ENCODE measurements at places on chromosomes 13 and 19.

- DNase-seq: no peak
These were observed 2529.3 kb upstream of the PCDH20 start for GRCh38 chr13:63944911-63945310.

- no peak for DNase-seq
These were observed 4.2 kb downstream of the C5AR1 start for GRCh38 chr19:47313754-47314295.

DNA sequence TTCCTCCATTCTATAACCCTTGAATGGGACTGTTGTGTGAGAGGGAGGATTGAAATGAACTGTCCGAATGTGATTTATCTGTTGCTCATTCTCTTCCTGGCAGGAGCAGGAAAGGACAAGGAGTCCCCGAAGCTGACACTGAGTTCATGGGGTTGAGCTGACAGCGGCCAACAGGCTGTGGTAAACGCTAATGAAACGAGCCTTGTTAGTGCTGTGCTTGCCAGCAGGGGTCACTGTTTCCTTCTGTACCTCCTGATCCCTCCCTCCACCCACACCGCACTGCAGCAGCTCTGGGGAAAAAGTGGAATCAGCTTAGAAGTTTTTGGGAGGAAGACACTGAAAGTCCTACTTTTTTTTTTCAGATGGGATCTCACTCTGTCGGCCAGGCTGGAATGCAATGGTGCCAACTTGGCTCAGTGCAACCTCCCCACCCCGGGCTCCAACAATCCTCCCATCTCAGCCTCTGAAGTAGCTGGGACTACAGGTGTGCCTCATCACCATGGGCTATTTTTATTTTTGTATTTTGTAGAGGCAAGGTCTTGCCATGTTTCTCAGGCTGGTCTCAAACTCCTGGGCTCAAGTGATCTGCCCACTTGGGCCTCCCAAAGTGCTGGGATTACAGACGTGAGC, 6.7 kb upstream of the ZNF761 start:
- no peak for DNase-seq

GRCh38 chr13:97855570-97856303, 97.7 kb upstream of the IPO5 start:
- DNase-seq: no peak

DNA sequence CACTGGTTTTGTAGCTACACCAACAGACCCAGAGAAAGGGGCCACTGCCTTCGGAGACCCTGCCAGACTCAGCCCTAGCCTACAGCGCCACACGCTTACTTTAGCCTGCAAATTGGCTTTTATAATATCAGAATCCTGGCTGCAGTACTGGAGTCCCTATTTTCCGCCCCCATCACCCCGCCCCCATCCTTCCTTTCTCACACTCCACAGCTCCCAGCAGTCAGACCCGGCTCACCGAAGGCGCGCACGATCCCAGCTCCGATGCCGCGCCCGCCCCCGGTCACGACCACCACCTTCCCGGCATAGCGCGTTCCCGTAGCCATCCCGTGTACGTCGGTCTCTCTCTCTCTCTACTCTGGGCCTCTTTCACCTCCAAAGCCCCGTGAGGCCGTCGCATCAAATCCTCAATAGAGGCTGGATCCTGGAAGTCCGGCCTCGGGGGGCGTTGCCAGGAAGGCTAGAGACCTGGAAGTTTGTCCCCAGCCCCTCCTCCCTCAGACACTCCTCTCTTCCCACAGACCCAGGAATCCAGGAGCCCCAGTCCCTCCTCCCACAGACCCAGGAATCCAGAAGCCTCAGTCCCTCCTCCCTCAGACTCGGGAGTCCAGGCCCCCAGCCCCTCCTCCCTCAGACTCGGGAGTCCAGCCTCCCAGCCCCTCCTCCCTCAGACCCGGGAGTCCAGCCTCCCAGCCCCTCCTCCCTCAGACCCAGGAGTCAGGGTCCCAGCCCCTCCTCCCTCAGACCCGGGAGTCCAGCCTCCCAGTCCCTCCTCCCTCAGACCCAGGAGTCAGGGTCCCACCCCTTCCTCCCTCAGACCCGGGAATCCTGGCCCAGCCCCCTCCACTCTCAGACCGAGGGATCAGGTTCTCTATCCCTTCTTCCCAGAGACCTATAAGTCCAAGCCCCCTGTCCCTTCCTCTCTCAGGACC, at the start of gene HSD17B14:
Gene HSD17B14 (minus strand): TSS at position 403 of the 929 bp plus-strand sequence. CDS start 80 bp downstream, at position 323.
- DNase-seq: no peak

DNA sequence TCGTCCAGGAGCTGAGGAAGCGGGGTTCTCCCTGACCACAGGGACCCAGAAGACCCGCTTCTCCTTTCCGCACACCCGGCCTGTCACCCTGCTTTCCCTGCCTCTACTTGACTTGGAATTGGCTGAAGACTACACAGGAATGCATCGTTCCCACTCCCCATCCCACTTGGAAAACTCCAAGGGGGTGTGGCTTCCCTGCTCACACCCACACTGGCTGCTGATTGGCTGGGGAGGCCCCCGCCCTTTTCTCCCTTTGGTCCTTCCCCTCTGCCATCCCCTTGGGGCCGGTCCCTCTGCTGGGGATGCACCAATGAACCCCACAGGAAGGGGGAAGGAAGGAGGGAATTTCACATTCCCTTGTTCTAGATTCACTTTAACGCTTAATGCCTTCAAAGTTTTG, 18.9 kb downstream of the VASP start:
- no peak for DNase-seq

DNA sequence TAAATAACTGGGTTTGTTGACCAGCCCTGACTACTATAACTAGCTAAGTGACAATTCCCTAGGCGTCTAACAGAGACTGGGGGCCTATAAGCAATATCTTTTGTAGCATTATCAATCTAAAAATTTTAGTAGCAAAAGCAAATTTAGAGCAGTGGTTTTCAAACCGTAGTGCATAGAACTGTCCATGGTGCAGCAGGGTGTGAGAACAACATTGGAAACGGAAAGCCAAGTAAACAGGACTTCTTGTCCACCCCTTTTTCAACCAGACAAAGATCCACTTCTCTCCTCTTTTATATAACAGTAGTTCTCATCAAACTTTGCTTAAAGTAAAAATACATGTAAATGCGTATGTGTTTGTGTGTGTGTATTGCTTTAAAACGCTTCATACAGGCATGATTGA, 1099.1 kb upstream of the ATXN8OS start:
- no peak for DNase-seq

DNA sequence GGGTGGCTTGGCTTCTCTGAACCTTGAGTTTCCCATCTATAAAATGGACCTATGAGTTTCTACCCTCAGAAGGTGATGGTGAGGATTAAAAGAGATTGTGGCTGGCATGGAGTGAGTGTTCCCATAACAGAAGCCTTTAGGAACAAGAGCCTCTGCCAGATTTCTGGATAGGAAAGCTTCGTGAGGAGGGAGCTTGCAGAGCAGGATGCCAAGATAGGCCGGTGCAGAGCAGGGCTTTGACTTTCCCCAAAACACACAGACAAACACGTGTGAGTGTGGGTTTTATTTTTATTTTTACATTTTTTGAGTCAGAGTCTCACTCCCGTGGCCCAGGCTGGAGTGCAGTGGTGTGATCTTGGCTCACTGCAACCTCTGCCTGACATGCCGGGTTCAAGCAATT, 3.7 kb upstream of the CNN1 start:
- no peak for DNase-seq

- DNase-seq: no peak
These were observed 4.0 kb downstream of the RTN2 start for GRCh38 chr19:45492627-45493470.

GRCh38 chr19:43678512-43679261, 8.7 kb upstream of the PLAUR start:
- no peak for DNase-seq

- DNase-seq: no peak
These were observed 121.7 kb downstream of the B3GLCT start for GRCh38 chr13:31321457-31321856.

- DNase-seq: no peak
These were observed 1176.5 kb downstream of the UQCRFS1 start for GRCh38 chr19:28036486-28036885.

- no peak for DNase-seq
These were observed 419.6 kb downstream of the GPC6 start for GRCh38 chr13:93646245-93646644.
